ENCODE measurements at places on chromosomes 1 and 21. TPM values are rescaled to one million over a fixed set of nuclear protein-coding genes. Genes with fewer than 3 reads are reported as not detected.

Gene KRTAP21-1
- not detected for total RNA-seq

Gene CACNA1S
- 0.05 TPM for total RNA-seq

Gene C8B
- 0.26 TPM for total RNA-seq

Gene ZBTB37
- total RNA-seq = 12.2 TPM

Gene GNG4
- total RNA-seq = 19.6 TPM

Gene CD164L2
- not detected for total RNA-seq

Gene NMNAT2
- total RNA-seq = 3.3 TPM

Gene EPHA10
- total RNA-seq = 6.2 TPM

Gene RHCE
- total RNA-seq = not detected

Gene TMEM200B
- total RNA-seq = 13.3 TPM

Gene TAS1R1
- not detected for total RNA-seq

Gene LAMC1
- 72.9 TPM for total RNA-seq

Gene LAMB3
- 10.7 TPM for total RNA-seq

Gene FCGR1A
- not detected for total RNA-seq

Gene VSIG8
- 0.20 TPM for total RNA-seq

Gene SPRR4
- total RNA-seq = not detected

Gene CELA2A
- not detected for total RNA-seq

Gene KPRP
- total RNA-seq = not detected

DNA sequence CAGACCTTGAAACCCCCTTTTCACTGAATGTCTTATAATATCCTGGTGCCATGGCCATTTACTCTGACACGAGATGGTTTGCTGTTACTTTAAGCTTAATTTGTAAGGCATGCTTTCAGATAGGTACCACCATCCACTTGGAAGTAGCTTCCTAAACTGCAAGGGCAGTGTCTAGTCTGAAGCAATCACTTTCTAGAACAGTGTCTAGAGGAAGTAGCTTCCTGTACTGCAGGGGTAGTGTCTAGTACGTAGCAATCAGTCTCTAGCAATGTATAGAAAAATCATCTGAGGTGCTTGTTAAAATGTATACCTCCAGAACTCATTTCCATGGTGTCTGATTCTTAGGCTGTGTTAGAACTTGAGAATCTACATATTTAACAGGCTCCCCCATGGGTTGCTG is 42.5 kb downstream of the ZBTB40 start:
- DNase-seq = no peak

DNA sequence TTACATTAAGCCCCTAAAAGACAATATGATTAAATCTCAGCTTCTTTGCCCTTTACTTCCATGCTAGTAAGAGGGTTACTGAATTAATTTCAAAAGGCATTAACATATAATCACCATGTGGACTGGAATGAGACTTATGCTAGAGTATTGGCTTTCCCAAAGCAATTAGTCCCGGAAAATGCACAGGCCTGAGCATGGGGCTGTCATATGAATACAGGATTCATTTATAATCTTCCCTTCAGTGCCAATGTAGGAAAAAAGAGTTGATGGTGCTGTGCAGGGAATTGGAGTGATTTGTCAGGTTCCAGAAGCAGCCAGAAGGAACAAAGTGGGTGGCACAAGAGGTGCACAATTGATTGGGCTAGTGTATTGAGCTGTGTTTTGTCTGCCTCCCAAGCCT is 199.0 kb upstream of the L1TD1 start:
- no peak for DNase-seq

DNA sequence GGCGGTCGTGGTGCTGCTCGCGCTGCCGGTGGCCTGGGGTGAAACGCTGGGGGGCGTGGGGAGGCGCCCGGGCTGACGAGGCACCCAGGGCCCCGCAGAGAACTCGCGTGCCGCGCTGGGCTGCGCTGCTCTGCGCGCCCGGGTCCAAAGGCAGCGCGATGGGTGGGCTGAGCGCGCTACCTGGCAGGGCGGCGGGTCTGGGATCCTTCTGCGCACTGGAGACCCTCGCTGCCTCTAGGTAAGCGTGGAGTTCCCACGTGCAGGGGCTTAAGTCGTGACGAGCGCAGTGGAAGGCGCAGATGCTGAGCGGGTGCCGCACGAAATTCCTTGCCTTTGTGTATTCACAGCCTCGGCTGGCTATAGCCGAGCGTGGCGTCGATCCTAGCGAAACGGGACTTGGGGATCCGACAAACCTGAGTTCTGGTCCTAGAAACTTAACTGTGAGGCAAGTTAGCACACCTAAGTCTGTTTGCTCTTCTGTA is 24.6 kb downstream of the CR1L start:
- DNase-seq = no peak

- no peak for DNase-seq
Measured at GRCh38 chr1:62908168-62908695, 124.3 kb downstream of the ATG4C start.

DNA sequence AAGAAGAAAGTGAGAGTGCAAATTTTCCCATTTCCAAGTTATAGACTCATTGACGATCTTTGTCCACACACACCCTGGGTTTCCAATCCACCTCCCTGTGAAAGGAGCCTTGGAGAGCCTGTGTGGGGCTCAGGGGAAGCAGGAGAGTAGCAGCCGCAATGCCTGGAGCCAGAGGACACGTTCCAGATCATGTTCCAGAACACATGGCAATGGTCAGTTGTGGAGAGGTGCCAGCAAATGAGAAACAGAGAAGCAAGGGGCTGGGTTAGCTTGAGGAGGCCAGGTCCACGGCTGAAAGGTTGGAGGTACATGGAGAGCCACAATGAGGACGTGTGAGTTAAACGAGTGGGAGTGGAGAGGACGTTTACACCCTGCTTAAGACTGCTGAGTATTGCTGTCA is 33.0 kb upstream of the SIPA1L2 start:
- DNase-seq = no peak

- DNase-seq = no peak
Measured at GRCh38 chr1:231642618-231643017, 16.0 kb downstream of the DISC1 start.

GRCh38 chr1:153880962-153881361 is 41.8 kb downstream of the GATAD2B start:
- no peak for DNase-seq

GRCh38 chr1:78088015-78088414 is 42.2 kb downstream of the GIPC2 start:
- no peak for DNase-seq

DNA sequence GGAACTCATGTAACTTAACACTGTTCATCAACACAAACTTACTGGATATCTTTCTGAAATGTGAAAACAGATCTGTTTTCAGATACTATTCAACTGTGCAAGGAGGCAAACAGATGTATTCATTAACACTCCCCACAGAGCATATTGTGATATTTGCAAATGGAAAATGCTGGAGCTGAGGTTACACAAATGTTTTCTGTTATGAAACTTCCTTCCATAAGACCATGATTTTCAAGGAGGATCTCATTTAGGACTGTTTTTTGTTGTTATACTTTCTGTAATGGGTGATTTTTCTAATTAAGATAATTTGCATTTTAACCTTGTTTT is 56.1 kb downstream of the GABPA start:
- no peak for DNase-seq

GRCh38 chr1:102174259-102174863 is 177.6 kb upstream of the OLFM3 start:
- no peak for DNase-seq

DNA sequence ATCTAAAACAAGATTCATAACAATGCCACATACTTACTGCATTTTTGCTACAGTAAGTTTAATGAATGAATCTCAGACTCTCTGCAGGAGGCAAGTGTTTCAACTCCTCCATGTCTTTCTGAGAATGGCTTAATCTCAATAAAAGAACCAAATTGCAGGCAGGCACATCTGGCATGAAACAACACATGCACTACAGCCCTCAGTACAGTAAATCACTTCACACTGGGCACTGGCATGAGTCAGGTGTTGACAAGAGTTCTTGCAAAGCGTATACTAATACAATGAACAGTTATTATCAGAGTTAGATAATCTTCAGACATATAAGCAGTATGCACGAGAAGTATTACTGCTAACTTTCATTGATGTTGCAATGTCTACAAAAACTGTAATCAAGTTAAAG is 1386.8 kb downstream of the MRPL39 start:
- no peak for DNase-seq

DNA sequence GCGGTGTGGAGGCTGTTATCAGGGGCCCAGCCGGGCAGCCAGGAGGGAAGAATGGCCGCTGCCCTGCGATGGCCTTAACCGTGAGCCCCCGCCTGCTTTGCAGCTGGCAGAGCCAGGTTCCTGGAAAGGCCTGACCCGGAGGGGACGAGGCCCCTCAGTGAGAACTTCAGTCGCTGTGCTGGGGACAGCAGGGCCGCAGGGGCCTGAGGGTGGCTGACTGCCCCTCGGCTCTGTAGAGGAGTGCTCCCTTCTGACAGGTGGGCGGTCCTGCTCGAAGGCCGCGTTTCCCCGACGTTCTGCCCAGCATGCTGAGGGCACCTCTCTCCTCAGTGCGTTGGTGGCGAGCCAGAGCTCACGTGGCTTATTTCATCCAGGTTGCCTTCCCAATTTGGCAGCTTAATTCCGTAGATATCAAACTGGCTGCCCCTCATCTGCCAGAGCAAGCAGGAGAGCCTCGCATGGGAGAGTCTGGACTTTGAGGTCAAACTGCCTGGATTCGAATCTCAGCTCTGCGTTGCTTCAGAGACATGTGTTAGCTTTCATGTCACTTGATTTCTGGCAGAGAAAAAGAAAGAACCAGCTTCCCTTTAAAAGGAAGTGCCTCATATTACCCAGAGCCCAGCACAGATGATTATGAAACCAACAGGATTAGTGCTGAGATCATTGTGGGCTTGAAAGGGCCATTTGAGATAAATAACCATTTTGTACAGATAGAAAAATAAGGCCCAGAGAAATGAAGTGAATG is 239.8 kb downstream of the SDCCAG8 start:
- no peak for DNase-seq

- no peak for DNase-seq
Measured at GRCh38 chr1:178684542-178685000, 40.5 kb upstream of the RALGPS2 start.

- no peak for DNase-seq
Measured at GRCh38 chr1:182955596-182956588, 2.9 kb upstream of the SHCBP1L start.

DNA sequence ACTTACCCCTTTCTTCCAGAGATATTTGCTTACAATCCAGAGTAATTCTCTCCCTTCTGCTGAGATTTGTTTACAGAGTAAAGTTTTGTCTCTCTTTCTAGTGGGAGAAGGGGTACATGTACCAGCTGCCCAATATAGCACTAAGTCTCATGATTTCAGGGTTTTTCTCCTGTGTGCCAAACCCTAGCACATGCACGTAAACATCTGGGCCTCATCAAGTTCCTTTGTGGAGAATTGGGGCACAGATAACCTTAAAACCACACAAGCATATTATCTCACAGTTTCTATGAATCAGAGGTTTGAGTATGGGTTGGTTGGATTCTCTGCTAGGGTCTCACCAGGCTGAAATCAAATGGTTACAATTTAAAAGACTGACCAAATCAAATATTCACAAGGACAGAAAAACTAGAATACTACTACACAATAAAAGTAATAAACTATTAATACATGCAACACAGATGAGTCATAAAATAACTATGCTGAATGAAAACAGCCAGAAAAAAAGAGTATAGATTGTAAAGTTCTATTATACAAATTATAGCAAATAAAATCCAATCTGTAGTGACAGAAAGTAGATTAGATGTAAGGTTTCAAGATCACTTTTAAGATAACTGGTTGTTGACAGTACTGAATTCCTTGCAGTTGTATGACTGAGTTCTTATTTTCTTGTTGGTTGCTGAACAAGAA is 347.4 kb upstream of the PTBP2 start:
- no peak for DNase-seq

GRCh38 chr1:17404034-17404684 is 32.2 kb downstream of the PADI6 start:
- no peak for DNase-seq

DNA sequence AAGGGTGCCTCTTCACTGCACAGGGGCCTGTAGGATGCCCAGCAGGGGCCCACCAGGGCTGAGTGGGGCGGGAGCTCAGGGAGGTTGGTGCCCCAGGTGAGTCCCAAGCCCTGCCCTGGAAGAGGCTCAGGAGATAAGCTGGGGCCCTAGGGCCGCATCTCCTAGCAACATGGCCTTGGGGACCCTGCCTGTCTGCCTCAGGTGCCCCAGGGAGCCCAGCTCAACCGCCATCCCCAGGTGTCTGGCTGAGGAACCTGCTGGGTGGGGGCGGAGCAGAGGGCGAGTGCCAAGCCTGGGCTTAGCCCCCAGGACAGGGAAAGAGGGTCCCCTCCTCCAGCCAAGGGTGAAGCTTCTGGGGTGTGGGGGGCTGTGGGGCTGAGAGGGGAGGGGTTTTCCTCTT is 54.8 kb downstream of the FOXO6 start:
- DNase-seq = no peak

DNA sequence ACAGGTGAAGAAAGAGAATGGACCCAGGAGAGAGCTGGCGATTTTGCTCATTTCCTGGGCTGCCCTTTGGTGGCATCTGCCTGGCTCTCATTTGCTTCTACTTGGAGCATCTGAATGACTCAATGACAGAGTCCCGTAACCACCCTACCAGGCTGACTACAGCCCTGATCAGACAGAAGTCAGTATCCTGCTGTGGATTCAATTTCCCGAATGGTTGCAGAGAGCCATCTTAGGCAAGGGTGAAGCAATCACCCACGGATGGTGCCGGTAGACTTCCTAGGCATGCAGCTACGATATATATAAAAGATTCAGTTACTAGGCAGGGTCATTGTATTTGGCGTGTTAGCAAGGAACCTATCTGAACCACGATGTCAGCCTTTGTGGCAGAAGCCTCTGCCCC is 10.2 kb downstream of the AJAP1 start:
- DNase-seq = no peak

GRCh38 chr1:208101661-208102431 is 142.3 kb downstream of the PLXNA2 start:
- no peak for DNase-seq

DNA sequence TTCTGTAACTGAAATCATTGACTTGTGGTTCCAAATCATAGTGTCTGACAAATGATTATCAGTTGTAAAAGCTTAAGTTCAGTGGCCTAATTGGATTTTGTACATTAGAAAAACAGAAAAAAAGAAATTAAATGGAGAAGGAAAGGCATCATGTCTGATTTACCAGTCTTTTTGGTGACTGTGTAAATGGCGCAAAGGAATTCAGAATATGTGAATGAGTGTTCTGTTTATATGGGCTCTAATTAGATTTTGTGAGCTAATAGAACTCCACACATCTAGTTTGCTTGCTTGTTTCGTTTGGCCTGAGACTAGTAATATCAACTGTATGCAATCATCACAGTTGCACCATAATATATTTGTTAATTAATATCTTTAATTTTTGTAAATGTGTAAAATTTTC is 151.7 kb downstream of the PLA2G4A start:
- DNase-seq = no peak

DNA sequence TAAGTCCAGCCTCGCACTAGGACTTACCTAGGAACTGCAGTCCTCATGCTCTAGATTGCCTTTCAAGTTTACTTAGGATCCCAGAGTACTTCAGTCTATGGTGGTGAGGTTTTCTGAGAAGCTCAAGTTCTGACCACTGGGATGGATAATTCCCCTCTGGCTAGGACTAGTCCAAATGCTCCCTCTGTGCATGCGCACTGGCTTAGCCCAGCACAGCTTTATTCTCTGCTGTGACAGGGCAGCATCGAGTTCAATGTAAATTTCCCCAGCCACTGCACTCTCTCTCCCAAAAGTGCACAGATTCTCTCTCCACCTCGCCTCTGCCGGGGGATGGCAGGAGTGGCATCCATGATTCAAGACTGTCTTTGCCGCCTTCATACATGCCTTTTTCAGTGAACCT is 241.6 kb downstream of the ZNF326 start:
- no peak for DNase-seq

GRCh38 chr21:46046471-46046870 is 51.4 kb upstream of the COL6A2 start:
- no peak for DNase-seq

- no peak for DNase-seq
Measured at GRCh38 chr21:35696644-35697043, 363.7 kb downstream of the SETD4 start.

All from progenitor cell of endocrine pancreas (in vitro differentiated cells).